Renal cortex interstitium (tissue), 15 donors: ENCODE measurements at places on chromosomes 2 and 18. TPM values are rescaled to one million over a fixed set of nuclear protein-coding genes. Genes with fewer than 3 reads are reported as not detected.

Gene NGEF
- 2.1 TPM for polyA plus RNA-seq

Gene DUSP11
- 27.4 TPM for polyA plus RNA-seq

Gene COX5B
- 247 TPM for polyA plus RNA-seq

Gene UGT1A4
- not detected for polyA plus RNA-seq

Gene RAB6C
- polyA plus RNA-seq, result 0.82 TPM

DNA sequence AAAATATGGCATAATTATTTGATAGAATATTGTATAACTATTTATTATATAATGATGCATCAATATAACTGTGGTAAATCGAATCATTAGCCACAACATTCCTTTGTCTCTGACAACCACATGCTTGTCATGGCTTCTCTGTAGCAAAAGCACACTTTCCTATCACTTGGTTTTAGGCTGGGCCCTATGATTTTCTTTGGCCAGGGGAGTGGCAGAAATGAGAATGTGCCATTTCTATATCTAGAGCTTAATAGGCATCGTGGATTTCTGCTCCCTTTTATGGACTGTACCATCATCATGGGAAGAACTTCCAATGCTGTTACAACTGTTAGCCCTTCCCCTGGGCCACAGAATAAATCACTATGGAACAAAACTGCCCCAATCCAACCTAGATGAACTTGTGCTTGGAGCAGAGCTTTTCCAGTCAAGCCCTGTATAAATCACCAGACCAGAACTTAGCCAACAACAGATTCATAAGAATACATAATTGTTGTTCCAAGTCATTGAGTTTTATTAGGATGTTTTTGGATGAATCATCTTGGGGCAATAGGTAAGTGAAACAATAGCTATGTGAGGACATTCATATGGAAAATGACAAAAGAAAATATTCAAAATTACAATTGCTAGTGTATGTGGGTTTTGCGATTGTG lies 715.8 kb downstream of the ERBB4 start:
- DNase-seq, result no peak

GRCh38 chr2:206361407-206362045 lies 81.8 kb upstream of the ADAM23 start:
- DNase-seq, result no peak

GRCh38 chr2:217223222-217223930 lies 363.5 kb upstream of the TNP1 start:
- no peak for DNase-seq

GRCh38 chr2:57509189-57509588 lies 537.4 kb upstream of the VRK2 start:
- DNase-seq, result no peak

GRCh38 chr2:179876266-179876665 lies 14.9 kb upstream of the ZNF385B start:
- DNase-seq, result no peak

DNA sequence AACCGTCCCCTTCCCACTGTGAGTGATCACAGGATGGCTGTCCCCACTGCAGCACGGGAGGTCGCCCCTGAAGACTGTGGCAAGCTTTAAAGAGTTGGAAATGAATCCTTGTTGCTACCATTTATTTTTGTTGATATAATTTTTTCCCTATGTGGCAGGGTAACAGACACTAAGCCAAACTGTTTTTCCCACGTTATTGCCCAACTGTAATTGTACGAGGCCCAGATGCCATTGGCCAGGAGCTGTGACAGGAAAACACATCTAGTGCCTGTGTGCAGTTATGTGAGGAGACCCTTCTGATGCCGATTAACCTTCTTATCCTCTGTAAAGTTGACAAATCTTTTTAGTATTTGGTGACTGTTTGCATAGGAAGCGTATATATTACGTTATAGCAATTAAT lies 44.2 kb downstream of the MRPS9 start:
- no peak for DNase-seq

- DNase-seq, result no peak
Measured at GRCh38 chr2:221969830-221970144, 329.0 kb downstream of the PAX3 start.

- no peak for DNase-seq
Measured at GRCh38 chr2:122078451-122078850, 323.0 kb downstream of the TSN start.

- no peak for DNase-seq
Measured at GRCh38 chr2:95049683-95049955, 24.1 kb downstream of the MAL start.

DNA sequence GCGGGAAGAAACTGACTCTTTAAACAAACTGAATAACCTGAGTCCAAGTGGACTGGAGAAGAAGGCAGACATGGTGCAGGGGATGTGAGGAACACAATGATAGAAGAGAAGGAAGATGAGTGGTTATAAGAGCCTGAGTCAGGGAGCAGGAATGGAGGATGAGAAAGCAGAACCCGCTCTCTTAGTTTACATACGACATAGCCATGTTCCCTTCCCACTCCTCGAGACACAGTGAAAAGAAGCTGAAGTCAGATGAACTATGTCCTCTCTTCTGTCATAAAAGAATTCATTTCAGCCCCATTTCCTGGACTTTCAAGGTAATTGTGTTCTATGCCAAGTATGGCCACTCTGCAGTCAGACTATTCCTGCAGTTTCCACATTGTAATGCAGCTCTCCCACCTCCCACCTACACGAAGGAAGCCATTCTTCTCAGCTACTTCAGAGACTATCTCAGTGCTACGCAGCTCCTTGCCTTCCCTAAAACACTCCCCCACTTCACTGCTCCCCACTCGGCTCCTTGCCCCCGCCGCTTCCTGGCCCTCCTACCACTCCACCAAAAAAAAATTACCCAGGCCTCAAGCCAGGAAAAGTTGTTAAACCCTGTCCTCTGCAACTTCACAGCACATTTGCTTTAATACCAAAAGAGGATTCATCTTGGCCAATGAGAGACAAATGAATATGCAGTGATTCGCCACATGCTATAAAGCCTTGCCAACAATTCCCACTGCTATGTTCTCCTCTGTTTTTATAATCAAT lies 323.4 kb upstream of the EPHA4 start:
- DNase-seq, result no peak

- no peak for DNase-seq
Measured at GRCh38 chr2:233411162-233411561, 56.9 kb downstream of the DGKD start.
